Suprapubic skin (tissue), 4 donors: ENCODE measurements at places on chromosomes 13 and 19.

GRCh38 chr13:38686577-38687245 is at the start of gene FREM2:
Gene FREM2, plus strand, starts transcription at chr13:38687077. Its CDS starts 268 bp downstream, at chr13:38687345.
- no peak for DNase-seq

DNA sequence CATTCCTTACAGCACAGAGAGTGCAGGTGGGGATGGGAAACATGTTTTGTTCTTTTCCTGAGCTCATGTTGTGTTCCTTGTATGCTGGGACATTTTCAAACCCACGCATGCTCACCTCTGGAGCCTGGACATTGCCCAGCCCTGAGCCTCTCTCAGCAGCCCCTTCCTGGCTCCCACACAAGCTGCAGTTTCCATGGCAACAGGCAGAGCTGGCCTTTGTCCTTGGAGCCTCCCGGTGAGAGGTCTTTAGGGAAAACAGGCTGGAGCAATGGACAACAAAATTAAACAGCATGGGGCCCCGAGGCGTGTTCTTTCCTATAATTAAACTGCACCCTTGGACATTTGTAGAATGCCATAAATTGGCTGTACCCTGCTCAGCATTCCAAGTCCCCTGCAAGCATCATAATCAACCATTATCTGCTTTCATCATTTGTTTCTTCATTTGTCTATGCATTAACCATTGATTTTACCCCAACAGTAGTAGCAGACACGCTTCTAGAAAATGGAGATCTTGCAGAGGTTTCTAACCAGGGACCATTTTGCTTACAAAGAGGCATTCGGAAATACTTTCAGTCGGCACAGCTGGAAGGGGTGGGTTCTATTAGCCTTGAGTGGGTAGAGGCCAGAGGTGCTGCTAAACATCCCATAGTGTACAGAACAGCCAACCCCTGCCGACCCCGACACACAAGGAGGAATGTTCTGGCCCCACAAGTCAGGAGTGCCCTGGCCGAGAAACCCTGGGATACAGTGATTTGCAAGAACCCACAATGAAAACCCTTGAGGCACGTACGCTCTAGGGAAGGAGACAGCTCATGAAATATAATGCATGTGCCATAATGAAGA is 133.4 kb upstream of the PEG3 start:
- DNase-seq = no peak

DNA sequence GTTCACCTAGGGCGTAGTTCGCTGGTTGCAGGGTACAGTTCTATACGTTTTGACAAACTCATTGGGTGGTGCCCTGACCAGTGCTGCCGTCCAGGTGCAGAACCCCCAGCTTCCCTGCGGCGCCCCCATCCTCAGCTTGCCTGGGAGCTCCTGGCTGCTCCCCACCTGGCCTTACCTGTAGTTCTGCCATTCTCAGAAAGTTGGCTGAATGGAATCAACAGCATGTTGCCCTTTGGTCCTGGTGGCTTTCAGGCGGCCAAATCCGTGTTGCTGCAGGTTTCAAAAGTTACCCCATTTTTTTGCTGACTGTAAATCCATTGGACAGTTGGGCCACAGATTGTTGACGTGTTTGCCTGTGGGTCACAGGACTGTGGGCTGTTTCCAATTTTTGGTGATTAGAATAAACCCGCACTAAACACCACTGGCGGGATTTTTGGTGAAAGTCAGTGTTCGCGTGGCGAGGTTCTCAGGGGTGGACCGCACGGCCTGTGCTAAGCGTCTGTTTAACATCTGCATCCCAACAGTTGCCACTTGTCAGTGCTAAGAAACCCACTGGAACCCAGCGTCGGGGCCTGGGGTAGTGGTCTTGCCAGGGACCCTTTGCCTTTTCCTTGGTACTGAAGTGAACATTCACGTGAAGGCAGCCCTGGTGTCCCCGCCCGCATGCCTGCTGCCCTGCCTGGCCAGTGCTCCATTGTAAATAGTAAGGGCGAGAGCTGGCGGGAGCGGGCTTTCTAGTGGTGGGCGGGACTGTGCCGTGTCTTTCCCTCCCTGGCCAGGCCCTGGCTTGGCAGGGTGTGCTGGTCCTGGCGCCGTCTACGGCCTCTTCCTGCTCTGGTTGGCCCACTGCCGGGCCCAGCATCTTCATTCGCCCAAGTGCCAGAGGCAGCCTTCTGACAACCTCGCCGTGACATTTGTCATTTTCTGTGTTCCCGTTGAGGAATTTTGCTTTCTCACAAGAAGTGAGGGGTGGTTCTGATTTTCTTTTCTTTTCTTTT is 3.3 kb downstream of the DOT1L start:
- peak; percentile 93 for DNase-seq

DNA sequence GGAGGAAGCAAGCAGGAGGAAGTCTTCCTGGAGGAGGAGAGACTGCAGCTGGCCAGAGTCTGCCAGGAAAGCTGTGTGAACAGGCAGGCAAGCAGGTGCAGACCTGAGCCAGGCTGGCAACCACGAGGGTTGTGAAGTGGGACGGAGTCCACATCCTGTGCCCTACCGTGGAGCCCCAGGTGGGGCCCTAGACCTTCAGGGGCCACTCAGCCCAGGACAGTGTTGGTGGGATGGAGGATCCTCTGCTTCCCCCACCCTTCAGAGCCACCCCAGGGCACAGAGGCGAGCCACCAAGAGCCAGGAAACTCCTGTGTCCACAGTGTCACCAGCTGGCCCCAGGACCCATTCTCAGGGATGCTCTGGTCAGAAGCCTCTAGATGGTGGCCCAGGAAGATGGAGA is 8.4 kb upstream of the VSTM2B start:
- DNase-seq = no peak

- DNase-seq = no peak
Measured at GRCh38 chr13:101773062-101773461, 320.6 kb downstream of the ITGBL1 start.
